ENCODE measurements at places on chromosomes 12 and 14.

DNA sequence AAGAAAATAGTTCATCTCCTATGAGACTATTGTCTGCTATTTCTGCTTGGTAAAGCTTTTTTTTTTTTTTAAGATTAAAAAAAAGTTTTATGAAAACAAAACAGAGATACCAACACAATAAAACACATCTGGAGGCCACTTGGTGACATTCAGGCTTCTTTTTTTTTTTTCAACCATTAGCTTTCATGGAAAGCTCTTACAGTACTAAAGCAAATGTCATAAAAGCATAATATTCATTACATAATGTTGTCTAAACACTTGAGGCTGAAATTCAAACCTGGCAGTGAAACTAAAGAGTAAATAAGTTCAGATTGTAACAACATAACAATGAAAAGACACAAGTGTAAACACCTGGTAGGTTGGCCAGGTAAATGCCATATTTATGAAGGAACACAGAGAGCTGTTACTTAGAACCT is 14.7 kb downstream of the PRICKLE1 start:
- no peak for DNase-seq

DNA sequence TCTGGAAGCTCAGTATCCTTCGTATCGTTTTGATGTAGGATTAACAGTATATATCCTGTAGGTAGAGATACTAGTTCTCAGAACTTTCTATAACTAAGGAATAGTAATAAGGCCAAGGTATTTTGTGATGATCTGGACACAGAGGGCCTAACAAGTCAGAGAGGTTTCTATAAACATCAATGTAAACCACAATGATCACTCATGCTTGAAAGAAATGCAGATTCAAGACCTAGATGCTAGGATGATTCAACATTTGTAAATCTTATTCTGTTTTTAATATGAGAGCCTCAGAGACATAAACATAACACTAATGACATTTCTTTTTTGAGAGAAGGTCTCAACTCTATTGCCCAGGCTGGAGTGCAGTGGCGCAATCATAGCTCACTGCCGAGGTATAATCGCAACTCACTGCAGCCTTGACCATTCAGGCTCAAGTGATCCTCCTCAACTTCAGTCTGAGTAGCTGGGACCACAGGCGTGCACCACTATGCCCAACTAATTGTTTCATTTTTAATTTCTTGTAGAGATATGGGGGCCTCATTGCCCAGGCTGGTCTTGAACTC is 16.2 kb downstream of the SUPT16H start:
- no peak for DNase-seq

GRCh38 chr12:19243551-19243950 is 114.0 kb downstream of the PLEKHA5 start:
- no peak for DNase-seq

- DNase-seq, result no peak
Measured at GRCh38 chr14:35043046-35043445, 3.0 kb upstream of the FAM177A1 start.

DNA sequence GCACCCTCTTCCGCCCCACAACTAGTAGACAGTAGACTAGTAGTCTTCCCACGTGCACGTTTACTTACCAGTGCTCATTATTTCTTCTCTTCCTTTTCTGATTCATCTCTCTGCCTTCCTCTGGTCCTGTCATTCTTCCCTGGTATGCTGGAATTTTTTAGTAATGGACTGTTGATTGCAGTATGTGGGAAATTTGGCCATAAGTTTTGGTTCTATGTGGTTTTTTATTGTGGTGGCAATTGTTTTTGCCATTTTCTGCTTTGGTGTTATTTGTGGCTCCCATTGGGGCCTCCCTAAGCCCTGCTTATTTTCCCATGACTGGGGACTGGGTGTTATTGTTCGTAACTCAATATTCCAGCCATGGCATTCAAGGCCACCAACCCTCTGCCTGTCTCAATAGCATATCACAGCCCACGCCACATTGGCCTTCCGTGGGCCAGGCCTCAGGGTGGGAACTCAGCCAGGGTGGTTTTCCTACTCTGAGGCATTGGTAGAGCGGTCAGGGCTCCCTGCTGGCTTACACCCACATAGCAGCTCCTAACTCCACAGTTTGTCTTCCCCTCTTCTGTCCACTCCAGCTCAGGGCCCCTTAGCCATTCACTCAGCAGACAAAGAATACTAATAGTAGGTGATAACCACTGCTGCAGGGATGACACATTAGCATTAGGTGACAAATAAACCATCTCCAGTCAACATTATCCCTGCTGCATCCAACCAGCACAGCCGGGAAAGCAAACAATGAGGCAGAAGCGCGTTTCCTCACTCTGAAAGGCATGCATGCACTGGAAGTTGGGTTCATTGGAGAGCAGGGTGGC is 321.5 kb downstream of the CACNA1C start:
- peak; percentile 60 for DNase-seq

GRCh38 chr14:75067212-75067611 is 2.2 kb upstream of the ZC2HC1C start:
- DNase-seq, result no peak

DNA sequence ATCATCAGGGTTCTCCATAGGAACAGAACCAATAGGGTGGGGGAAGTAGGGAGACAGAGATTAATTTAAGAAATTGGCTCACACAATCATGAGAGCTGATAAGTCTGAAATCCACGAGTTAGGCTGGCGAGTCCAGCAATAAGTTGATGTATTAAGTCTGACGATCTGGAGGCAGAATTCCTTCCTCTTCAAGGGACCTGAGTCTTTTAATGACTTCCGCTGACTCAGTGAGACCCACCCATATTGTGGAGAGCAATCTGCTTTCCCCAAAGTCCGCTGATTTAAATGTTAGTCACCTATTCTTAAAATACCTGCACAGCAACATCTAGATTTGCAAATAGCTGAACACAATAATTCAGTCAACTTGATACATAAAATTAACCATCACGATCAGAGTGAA is 97.8 kb downstream of the SPTSSA start:
- peak; percentile 58 for DNase-seq

- DNase-seq, result no peak
Measured at GRCh38 chr14:57928732-57929131, 62.8 kb upstream of the SLC35F4 start.

DNA sequence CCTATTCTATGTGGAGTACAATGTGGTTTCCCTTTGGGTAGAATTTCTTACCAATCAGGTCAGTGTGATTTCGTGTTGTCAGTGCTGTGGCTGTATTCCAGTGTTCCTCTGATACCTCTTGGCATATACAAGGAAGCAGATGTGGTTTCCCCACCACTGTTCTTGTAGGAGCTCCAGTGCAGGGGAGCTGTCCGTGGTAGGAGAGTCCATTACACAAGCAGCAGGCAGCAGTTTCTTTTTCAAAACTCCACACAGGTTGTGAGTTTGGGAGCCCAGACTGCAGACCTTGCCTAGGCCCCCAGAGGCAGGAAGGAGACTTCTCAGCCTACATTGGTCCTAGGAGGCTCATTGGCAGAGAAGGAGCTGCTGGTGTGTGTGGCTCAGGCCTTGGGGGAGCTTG is 452.8 kb downstream of the AACS start:
- DNase-seq, result no peak

GRCh38 chr12:125402874-125403789 is 337.9 kb downstream of the AACS start:
- DNase-seq, result peak; percentile 10

- peak; percentile 60 for DNase-seq
Measured at GRCh38 chr14:63045234-63045611, at the start of gene KCNH5. TSS of gene KCNH5 (minus strand) at chr14:63045458. CDS start at chr14:63045186, 272 bp downstream.

DNA sequence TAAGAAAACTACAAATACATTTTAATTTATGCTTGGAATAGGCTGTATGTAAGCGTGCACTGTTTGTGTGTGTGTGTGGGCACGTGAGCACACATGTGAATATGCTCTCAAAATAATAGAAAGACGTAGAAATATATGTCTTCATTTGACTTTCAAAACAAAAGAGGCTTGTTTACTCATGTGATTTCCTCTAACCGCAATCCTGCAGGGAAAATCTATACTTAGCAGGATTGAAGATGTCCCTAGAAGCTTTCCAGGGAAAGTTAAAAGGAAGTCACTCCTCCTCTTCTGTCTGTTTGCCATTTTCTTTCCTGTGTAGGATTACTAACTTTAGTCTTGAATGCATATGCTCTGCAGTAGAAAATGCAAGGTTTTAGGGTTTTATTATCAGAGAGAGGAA is 404.7 kb downstream of the MDGA2 start:
- no peak for DNase-seq

DNA sequence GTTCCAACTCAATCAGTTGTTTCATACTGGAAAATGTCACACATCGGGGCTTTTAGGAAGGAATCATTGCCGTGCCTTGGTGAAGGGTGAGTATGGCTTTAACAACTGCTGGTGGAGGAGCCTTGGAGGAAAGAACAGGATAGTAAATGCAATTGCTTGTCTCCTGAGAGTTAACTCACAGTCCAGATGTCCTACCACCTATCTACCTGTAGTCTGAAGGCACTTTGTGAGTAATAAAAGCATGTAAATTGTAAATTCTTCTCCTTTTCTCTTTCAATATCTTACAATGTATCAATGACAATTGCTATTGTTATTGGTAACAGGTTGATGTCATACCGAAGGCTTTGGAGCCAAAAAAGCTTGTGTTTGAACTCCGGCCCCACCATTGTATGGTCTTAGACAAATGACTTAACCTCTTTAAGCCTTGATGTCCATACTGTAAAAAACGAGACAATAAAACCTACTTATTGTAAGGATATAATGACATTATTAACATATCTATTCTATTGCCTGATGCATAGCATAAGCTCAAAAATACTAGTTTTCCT is 397.4 kb downstream of the ADAMTS20 start:
- DNase-seq, result no peak

Data from fibroblast of lung (primary cell).